GM04503 (cell line): ENCODE measurements at places on chromosomes 12 and 14.

- DNase-seq, result peak; percentile 68
These were observed at the start of gene TGFB3 for GRCh38 chr14:75981426-75982265. TSS of gene TGFB3 (minus strand) at chr14:75981995. CDS start at chr14:75980893, 1,102 bp downstream.

DNA sequence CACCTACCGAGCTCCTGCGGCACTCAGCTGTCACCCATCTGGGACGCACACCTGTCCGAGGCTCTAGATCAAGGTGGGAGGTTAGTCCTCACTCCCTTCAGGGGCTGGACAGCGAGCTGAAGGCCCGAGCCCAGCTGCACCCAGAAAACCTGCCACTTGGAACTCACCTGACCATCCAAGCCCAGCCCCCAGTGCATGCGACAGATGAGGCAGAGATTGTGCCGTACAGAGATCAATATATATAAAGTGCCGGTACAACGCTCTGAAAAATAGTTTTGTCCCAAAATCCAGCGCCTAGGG lies 3.0 kb downstream of the ANKRD9 start:
- no peak for DNase-seq

GRCh38 chr14:20631023-20631879 lies 10.2 kb downstream of the OR6S1 start:
- no peak for DNase-seq

DNA sequence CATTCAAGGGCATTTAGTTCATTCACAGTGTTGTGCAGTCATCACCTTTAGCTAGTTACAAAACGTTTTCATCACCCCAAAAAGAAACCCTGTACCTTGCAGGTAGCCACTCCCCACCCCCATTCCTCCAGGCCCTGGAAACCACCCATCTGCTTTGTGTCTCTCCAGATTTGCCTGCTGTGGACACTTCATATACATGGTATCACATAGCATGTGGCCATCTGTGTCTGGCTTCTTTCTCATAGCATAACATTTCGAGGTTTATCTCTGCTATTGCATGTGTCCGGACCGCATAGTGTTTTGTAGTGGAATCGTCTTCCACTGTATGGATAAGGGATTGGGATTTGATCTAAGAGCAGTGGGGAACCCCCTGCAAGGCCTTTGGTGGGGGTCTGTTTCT lies 143.1 kb downstream of the AACS start:
- no peak for DNase-seq

- peak; percentile 27 for DNase-seq
These were observed 649.8 kb downstream of the RPS29 start for GRCh38 chr14:48936362-48936761.

- DNase-seq, result no peak
These were observed 12.5 kb upstream of the MAP4K5 start for GRCh38 chr14:50544911-50545310.

DNA sequence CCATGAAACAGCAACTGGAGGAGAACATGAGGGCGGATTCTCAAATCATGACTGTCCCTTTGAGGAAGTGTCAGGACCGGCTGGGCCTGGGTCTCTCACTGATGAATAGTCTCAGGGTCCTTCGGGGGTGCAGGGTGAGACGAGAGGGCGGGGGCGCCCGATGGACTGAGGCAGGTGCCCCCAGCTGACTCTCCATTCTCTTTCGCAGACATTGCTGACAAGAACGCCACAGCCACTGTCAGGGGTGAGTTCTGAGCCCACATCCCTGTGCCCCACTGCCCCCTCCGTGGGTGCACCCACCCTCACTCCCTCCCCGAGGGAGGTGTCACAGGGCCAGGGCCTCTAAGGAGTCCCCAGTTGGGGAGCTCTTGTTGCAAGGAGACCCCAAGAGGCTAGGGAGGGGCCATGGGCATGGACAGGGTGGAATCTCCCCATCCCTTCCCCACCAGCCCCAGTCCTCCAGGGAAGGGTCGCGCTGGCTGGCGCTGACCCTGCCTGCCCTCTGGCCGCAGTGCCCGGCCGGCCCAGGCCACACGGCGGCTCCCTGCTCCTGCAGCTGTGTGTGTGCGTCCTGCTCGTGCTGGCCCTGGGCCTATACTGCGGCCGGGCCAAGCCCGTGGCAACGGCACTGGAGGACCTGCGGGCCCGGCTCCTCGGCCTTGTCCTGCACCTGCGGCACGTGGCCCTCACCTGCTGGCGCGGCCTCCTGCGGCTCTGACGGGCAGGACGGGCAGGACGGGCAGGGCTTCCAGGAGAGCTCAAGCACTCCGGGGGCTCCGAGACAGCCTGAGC lies 8.7 kb downstream of the C14orf180 start:
- no peak for DNase-seq

DNA sequence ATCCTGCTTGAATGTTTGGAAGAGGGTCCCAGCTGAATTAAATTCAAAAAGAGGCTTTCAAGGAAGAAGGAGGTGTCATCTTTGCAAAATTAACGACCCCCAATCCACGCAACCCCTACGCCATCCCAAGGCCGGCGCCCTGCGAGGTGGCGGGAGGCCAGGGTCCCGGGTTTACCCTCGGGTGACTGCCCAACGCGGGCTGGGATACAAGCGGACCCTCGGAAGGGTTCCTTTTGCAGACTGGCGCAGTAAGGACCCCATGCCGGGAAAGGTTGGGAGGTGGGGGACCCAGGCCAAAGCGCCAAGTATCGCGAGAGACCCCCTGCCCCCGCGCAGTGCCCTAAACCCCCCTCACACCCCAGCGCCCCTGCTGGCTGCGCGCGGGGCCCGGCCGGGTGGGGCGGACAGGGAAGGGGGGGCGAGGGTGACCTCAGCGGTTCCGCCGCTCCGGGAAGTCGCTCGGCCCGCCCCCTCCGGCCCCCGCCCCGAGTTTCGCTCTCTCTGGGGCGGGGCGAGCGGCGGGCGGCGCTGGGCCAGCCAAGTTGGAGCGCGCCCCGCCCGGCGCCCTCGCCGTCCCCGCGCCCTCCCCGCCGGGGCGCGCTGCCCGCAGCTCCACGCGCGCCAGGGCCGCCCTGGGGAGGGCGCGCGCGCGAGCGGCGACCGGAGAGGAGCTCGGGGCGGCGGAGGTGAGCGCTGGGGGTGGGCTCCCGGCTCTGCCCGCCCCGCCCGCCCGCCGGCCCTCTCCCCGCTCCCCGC lies 708 bp upstream of the ZBTB42 start:
- no peak for DNase-seq

DNA sequence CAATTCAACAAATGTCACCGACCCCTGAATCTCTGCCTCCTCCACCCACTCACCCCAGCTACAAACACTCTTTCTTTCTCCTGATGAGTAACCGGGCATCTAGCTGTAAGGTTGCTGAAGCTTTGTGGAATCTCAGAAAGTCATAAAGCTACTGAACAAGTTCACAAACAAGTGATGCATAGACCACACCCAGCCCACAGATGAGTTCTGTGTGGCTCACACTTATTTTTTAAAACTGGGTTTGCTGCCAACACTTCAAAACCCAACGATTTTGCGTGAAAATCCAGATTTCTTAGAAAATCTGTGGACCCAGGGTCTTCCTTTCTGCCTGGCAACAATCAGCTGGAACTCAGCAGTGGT lies 96.1 kb downstream of the APAF1 start:
- no peak for DNase-seq

GRCh38 chr12:127070515-127071157 lies 1196.3 kb upstream of the TMEM132C start:
- no peak for DNase-seq

DNA sequence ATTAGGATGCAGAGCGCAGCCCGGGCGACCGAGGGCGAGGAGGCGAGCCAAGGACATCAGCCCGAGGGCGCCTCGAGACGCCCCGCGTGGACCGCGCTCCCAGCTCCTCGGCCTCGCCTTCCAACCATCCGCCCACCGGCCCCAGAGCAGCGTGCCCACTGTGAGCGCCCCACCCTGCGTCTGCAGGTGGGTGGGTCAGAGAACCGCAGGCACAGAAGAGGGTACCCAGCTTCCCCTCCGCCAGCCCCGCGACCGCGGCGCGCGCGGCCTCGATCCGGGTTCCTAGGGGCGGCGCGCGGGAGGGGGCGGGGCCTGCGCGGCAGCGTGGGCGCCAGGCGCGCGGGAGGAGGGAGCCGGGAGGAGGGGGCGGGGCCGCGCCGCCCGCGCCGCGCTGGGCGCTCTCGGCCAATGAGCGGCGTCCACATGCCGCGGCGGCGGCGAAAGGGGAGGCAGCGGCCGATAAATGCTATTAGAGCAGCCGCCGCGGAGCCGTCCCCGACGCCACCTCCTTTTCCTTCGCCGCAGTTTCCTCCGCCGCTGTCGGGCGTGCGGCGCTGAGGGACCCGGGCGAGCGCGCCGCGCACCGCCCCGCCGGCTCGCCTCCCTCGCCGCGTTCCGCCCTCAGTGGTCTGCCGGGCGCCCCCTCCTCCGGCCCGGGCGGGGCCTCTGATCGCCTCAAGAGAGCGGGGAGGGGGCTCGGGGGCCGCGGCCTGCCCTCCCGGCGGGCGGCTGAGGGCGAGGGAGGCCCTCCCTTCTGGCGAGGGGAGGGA lies at the start of gene ATP2A2:
ATP2A2 (plus strand) TSS at position 469 of the 770 bp plus-strand sequence. CDS start 543 bp downstream, outside the sequence.
- no peak for DNase-seq

DNA sequence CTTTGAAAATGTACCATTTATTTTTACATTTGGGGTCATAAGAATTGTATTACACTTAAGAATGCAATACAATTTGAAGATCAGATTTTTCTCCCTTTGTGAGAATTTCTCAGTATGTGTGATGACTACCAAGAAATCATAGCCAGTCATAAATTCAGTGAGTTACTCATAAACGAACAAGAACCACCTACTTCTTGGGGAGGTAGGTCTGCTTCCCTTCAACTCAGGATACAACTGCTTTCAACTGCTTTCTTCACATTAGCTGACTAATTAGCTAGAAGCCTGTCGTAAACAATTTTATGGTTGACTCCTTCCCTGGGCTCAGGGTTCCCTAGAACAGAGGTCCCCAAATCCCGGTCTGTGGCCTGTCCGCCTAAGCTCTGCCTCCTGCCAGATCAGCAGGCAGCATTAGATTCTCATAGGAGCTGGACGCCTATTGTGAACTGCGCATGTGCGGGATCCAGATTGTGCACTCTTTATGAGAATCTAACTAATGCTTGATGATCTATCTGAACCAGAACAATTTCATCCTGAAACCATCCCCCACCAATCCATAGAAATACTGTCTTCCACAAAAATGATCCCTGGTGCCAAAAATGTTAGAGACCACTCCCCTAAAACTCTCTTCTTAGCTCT lies 3.7 kb downstream of the ANG start:
- DNase-seq, result no peak

DNA sequence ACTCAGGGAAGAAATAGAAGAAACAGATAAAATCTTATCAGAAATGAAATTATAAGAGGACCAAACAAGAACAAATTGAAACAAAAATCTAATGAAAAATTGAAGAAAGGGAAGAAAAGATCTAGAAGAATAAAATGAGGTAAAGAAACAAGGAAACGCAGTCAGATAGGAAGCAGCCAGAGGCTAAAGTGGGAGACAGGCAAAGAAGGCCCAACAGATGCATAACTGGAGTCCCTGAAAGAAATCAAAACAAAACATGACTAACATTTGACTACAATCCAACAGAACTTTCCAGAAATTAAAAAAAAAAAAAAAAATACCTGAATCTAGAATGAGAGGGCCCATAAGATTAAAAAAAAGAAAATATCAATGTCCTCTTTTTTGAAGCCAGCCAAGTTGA lies 65.6 kb downstream of the AMN start:
- DNase-seq, result no peak

DNA sequence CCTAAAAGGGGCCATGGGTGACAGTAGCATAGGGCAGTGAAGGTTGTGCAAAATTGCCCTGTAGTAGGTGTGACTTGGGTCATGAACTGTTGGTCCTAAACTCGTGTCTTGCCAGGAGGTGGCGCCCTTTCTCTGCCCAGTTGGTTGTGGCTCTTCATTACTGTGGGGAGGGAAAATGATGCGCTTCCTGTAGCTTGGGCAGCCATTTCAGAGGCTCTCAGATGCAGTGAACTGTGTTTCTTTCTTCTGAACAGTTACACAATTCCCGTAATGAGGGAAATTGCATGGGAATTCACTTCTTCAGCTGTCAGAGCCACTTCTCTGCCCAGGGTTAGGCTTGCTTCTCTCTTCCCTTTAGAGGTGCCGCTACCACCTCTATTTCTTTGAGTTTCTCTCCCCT lies 148.1 kb upstream of the NRXN3 start:
- peak; percentile 10 for DNase-seq

DNA sequence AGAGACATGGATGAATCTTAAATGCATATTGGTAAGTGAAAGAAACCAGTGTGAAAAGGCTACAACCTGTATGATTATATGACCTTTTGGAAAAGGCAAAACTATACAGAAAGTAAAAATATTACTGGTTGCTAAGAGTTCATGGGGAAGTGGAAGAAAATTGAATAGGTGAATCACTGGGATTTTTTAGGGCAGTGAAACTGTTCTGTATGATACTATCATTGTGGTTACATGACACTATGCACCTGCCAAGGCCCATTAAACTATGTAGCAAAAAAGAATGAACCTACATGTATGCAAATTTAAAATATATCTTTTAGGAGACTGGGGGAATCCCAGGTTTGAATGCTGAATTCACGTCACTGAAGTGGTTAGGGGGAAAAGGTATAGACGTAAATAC lies 12.6 kb upstream of the OR8S1 start:
- DNase-seq, result no peak

DNA sequence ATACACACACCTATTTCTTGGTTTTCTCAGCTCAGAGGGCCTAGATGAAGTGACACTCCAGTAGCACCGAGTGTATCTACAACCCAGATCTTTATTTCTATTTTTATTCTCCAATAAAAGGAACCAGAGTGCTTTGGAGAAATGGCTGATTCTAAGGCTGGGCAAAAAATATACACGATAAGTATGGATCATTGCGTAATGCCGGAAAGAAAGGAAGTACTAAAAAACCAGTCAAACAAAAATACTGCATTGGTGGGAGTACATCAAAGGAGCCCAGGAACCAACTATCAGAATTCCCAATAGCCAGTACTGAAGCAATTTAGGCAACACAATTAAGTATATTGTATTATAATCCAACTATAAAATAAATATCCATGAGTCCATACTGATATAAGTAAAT lies 400.9 kb upstream of the CCDC196 start:
- DNase-seq, result no peak

GRCh38 chr12:34119366-34119765 lies 97.1 kb downstream of the ALG10 start:
- DNase-seq, result no peak

GRCh38 chr12:58847901-58848600 lies 72.3 kb downstream of the LRIG3 start:
- no peak for DNase-seq

DNA sequence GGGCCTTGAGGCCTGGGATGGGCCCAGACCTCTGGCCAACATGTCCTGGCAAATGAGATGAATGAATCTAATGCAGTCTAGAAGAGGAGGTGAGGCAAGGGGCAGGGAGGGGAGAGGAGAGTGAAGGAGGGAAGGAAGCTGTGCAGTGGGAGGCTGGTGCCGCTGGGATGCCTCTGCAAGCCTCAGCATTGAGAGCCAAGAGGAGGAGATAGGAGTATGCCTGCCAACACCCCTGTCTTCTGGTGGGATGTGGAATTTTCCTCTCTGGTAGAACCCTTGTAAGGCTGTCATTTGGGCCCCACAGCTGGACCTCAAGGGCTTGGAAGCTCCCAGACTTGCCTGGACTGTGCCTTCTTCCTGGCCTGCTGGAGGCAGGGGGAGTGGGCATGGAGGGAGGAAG lies 21.9 kb downstream of the KRT80 start:
- no peak for DNase-seq
